PC-9 (cell line): ENCODE measurements at places on chromosomes 1 and 21. TPM values are rescaled to one million over a fixed set of nuclear protein-coding genes. Genes with fewer than 3 reads are reported as not detected.

GRCh38 chr1:49340576-49340975 is 563.9 kb upstream of the BEND5 start:
- no peak for DNase-seq

DNA sequence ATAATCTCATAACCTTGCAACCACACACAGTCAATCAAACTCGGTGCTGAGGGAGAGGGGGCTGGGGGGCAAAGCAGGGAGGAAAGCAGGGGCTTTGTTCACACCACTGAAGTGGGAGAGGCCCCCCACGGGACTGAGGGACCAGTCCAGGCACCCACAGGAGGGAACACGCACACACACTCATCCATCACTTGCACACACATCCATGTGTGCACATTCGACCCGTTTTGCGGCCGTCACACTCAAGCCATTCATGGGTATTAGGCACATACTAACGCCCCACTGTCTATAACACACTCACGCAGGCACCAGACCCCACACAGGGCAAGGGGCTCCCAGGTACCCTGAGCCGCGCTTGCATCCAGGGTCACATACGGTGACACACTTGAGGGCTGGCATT is 14.0 kb downstream of the EFNA3 start:
- DNase-seq = no peak

DNA sequence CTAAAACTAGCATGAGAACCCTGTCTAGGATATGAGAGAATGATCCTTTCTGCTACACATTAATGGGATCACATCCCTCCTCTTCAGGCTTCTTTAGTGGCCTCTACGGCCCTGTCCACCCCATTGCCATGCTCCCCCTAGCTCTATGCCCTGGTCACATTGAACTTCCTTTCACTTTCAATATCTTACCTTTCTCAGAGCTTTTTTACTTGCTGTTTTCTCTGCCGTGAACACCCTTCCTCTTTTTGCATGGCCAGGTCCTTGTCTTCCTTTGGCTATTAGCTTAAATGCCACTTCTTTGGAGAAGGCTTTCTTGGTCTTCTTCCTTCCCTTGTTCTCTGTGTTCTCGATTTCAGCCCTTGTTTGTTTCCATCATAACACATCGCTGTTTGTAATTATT is 97.4 kb downstream of the GIPC2 start:
- no peak for DNase-seq

DNA sequence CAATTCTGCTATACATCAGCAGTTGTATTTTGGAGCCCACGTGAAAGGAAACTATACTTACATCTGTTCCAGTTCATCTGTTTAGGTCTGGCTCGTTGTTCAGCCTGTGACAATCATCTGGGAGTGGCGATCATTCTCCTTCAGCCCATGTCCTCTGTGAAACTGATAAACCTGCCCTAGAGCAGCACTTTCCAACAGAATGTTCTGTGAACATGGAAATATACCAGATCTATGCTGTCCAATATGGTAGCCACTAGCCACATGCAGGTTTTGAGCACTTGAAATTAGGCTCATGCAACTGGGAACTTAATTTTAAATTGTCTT is 24.5 kb upstream of the COQ8A start:
- no peak for DNase-seq

GRCh38 chr1:116694524-116694923 is 27.0 kb upstream of the IGSF3 start:
- no peak for DNase-seq

GRCh38 chr1:9235096-9235459 is 504 bp downstream of the H6PD start:
- no peak for DNase-seq

DNA sequence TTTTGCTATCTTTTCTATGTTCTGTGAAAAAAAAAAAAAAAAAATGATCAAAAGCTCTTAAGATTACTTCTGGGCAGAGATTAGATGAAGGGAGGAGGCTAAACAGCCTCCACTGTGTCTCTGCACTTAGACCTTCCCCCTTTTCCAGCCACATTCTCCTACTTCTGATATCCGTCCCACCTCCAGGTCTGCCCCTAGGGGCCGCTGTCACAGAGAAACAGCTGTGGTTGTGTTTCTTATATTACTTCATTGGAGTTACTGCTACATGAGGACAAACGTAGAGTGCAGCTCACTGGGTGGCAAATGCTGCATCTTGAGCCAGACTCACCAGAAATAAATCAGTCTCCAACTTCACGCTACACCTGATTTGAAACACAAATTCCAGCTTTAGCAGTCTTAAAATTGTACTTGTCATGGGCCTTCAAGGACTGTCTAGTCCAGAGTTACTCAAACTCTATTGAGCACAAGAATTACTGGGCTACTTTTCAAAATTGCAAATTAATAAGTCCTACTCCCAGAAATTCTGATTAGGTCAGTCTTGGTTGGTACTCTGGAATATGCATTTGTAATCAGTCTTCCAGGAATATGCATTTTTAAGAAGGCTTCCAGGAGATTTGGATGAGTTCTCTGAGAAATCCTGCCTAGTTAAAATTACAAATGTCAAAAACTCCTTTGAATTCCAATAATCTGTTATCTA is 125.2 kb upstream of the PTBP2 start:
- peak; percentile 8 for DNase-seq

DNA sequence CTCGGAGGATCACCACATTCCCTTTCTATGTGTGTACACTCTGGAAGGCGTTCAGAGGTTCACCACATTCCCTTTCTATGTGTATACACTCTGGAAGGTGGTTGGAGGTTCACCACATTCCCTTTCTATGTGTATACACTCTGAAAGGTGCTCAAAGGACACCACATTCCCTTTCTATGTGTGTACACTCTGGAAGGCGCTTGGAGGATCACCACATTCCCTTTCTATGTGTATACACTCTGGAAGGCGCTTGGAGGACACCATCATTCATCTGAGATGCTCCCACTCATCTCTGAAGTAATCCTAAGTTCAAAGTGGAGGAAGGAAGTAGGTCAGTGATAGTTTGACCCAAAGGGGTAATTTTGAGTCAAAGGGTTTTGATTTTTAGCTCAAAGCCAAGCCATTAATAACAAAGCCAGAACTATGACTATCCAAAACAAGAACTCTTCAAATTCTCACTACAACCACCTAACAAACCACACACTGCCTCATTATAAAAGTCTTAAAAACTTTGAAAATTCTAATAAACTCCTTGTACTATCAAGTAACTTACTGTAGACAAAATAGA is 32.9 kb downstream of the NRIP1 start:
- no peak for DNase-seq

DNA sequence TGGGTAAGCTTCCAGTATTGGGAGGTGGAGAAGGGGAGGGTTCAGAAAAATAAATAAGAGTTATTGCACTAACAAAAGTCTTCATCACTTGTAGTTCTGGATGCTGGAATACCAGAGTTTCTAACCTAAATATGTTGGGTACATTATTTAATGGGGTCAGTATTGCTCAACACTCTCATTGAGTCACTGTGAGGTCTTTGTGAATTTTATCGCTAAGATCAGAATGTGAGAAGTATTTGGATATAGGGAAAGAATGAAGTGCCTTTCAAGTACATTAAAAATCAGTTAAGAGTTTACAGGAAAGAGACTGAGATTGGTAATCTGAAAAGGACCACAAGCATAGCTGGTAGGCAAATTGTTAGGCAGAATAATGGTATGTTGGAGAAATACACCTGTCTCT is 8.8 kb downstream of the SNRPE start:
- DNase-seq = no peak

- no peak for DNase-seq
These were observed 15.9 kb downstream of the S100A10 start for GRCh38 chr1:151977662-151978230.

GRCh38 chr1:205108464-205108863 is 13.3 kb downstream of the RBBP5 start:
- no peak for DNase-seq

DNA sequence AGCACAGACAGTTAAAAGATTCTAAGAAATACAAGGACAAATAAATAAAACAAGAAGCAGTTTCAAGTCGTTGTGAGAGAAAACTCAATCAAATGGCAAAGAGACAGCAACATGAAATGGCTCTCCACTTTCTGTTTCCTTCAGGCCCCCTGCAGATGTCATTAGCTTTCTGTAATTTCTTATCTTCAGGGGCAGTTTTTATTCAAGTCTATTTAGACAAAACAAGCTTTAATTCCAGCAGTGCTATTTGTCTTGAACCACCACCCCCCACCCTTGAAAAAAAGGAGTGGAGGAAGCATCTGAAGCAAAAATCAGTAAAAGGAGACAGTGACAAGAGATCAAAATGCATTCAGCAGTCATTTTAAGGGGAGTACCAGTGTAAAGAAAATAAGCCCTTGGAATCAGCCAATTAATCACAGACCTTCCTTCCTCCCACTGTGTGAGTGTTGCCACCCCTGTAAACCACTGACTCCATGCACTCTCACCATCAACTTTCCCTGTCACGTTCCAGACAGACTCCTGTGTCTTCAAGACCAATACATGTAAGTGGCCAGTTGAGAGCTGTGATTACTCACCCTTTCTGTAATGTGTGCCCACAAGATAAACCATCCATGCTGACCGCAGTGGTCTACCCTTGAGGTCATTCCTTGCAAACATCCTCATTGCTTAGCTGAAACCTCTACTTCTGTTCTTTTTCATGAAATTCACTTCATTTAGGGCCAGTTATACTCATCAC is 136.1 kb upstream of the HOOK1 start:
- DNase-seq = no peak

GRCh38 chr1:64933296-64934070 is 32.9 kb downstream of the JAK1 start:
- DNase-seq = no peak

DNA sequence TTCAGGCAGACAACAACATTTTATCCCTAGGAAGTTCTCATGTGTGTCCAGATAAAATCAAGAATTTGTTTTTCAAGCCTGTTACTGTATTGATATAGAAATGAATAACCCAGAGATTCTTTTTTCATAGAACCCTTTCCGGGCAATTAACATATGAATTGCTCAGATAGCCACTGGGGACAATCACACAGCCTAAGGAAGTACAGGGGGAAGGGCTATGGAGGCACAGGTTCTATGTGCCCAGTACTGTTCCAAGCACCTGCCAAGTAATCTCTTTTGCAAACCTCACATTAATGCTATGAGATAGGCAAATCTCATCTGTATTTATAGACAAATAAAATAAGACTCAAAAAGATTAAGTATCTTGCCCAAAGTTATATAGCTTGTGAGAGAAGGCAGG is 84.9 kb downstream of the NTNG1 start:
- no peak for DNase-seq

- DNase-seq = no peak
These were observed 6.6 kb upstream of the PTCH2 start for GRCh38 chr1:44849575-44850132.

DNA sequence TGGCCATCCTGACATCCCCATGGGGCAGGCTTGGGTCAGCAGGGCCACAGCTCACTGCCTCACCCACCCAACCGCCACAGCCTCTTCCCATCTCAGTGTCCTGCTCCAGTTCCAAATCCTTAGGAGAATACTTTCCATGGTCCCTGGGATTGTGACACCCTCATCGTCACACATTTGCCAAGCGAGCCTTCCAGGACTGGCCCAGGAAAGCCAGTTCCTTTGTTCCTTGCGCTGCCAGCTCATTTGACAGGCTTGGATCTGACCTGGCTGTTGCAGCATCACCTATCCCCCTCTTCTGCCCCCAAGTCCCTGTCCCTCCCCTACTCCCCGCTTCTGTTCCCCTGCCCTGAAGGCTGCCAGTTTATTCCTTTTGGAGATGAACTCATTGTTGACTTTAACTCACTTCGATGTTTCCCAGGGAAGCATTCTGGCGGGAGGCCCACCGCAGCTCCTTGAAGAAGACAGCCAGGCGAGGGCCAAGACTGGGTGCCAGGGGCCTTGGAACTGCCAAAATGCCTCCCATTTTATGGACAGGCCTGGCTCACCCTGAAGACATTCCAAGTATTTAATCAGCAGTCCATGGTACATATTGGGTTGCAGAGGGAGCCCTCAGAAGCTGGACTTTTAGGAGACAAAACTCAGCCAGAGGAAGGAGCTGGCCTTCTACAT is 10.2 kb upstream of the GNL2 start:
- no peak for DNase-seq

DNA sequence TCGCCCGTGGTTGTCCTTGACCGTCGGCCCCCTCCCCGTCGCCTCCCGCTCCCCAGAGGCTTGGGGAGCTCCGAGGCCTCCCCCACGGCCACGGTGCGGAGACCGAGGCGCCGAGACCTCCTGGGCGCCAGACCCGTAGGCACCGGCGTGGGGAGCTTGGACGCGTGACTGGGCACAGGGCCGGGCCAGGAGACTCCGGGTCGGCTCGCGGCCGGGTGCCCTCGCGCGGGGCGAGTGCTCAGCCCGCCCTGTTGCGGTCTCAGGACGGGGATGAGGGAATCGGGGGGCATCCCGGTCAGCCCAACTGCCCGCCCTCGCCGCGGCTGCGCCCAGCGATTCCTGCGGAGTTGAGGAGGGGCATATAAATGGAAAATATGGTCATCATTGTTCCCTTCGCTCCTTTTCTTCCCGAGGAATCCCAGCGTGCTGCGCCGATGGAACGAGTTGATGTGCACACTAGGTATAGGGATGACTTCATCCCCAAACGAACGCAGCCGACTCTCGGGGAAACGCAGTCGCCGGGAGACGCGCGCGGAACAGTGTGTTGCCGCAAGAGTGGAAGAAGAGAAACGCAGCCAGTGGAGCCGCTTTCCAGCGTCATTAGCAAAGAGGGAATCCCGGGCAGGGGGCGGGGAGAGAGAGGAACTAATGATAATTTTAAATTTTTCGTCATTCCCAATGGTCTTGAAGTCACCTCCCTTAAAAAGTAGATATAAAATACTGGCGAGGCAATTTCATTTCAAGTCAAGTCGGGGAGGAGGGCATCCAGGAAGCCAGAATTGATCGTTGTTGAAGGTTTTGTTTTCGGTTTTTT is 747 bp upstream of the ENAH start:
- peak; percentile 68 for DNase-seq

The PPM1J gene
- total RNA-seq = 6.0 and 7.7 TPM in 2 replicates

The HAO2 gene
- not detected in 2 replicates for total RNA-seq

The TLR5 gene
- total RNA-seq = 2.5 and 3.4 TPM in 2 replicates

The S100A1 gene
- 0.46 and 1.0 TPM in 2 replicates for total RNA-seq

The HSD11B1 gene
- total RNA-seq = not detected in 2 replicates

The ANGPTL1 gene
- not detected in 2 replicates for total RNA-seq

The SLC22A15 gene
- 1.8 and 4.5 TPM in 2 replicates for total RNA-seq

The VTCN1 gene
- total RNA-seq = 3.6 and 5.0 TPM in 2 replicates

The SLC44A5 gene
- total RNA-seq = 0.09 TPM in 1 of 2 replicates, not detected in the other

The CELA3B gene
- not detected in 2 replicates for total RNA-seq

The CYP4X1 gene
- not detected in 2 replicates for total RNA-seq

The LMOD1 gene
- 0.53 and 0.74 TPM in 2 replicates for total RNA-seq
